ENCODE measurements at places on chromosomes 12 and 14.

DNA sequence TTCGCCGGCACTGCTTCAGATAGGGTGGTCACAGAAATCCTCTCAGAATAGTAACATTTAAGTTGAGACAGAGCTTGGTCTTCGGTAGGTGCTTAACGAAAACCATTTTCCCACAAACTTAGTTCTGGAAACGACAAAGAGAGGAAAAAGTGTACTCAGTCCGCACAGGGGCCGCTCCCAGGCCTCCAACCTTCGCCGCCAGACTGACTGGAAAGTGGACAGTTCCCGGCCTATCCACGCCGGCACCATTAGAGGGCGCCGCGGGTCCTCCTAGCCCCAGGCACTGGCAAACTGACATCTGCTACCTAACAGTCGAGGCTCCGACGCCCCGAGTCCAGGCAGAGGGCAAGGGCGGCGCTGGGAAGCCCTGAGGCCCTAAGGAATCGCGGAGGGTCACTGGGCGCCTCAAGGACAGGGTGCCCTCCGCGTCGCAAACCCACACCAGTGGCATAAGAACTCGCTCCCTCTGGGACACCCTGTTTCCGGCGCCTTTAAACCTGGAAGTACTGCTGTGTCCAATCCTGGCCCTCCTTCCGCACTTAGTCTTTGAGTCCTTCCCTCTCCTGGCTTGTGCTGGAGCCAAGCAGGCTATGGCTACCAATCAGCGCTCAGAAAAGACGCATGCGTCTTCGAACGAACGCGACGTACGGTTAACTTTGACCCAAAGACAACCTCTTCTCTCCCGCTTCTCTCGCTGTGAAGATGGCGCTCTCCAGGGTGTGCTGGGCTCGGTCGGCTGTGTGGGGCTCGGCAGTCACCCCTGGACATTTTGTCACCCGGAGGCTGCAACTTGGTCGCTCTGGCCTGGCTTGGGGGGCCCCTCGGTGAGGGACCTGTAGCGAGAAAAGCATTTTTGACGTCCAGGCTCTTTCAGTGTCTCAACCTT, at the start of gene LETMD1:
Gene LETMD1, plus strand, starts transcription at position 673 of the 886 bp plus-strand sequence. Its CDS starts 30 bp downstream, at position 703.
- peak; percentile 90 for DNase-seq

DNA sequence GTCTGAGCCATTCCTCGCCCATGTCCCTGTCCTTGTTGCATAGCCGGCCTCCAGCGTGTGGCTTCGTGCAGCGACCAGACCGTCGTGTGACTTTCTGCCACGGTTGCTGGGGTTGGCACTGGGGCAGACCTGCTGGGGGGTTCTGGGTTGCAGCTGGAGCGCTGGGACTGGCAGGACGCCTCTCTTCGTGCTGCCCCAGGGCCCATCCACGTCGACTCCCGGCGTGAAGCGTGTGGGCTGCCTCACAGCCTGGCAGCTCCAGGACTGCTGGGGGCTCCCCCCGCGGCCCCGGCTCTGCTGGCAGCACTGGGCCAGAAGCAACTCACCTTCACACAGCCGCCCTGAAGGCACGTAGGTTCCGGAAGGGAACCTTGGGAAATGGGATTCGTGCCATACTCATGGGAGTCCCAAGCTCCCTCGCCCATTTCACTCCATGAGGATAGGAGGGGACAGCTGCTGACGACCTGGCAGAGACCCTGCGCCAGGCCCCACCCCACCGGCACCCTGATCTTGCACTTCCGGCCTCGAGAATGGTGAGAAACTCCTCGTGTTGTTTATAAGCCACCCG, 51.9 kb downstream of the GALNT9 start:
- no peak for DNase-seq

DNA sequence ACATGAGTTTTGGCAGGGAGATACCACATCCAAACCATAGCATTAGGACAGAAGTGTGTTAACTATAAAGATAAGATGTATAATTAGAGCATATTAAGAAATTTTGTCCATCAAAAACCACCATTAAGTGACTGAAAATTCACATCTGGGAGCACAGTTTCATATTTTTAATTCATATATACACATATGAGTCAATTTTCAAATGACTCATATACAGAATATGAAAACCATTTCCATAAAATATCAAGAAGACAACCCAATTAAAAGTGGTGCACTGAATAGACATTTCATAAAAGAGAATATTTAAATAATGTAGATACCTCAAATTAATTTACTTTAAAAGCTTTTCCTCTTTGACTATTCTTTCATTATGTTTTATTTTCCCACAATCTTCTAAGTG, 25.3 kb downstream of the MUCL1 start:
- no peak for DNase-seq

DNA sequence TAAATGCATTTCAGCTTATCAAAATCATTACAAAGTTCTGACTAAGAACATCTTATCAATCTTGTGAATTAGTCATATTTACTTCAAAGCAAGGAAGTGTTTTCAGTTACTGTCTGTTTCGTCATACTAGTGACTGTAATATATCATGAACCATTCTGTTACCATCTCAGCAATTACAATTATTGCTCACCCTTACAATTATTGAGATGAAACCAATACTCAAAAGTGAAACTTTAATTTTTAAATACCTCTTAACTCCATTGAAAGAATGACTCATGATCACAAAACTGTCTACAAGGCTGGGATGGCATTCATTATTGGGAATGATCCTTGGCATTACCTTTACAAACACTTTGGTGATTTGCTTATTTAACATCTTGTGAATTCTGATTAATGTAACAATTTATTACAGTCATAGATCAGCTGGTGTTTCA, 90.3 kb downstream of the RPS6KA5 start:
- no peak for DNase-seq

DNA sequence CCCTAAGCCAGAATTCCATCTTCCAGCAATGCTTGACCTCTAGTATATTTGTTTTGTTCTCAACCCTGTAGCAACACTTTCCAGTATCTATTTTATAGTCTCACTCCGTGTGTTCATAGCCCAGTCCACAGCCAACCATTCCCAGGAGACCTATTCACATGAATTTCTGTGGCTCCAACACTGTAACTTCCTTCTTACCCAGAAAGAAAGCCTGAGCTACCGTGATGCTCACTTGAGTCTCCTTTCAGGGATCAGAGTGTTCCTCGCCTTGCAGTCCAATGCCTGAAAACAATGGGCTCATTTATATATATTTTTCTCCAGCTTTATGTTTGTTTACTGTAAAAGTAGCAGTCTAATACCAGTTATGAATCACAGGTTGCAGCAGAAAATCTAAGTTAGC, 645.0 kb upstream of the NOVA1 start:
- DNase-seq, result no peak

DNA sequence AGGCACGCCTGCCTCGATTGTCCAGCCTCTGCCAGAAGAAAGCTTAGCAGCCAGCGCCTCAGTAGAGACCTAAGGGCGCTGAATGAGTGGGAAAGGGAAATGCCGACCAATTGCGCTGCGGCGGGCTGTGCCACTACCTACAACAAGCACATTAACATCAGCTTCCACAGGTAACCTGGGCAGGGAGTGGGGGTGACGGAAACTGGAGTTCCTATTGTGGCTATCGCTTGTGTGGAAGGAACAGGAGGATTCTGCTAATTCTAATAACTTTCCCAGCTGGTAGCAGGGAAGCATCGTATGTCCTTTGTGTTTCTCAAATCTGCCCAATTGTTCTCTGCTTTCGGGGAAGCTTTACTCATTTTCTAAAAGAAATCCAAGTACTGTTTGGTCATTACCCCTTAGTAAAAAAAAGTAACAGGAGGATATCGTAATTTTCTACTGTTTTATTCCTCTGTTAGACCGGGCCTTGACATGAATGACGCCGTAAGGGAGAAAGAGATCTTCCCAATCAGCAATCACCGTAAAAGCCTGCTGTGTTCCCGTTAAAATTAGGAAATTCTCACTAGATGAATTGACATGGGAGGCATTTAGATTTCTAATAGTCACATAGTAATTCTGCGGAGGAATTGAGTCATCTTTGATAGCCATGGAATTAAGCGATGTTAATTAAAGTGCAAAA, 449 bp downstream of the THAP2 start:
- DNase-seq, result no peak
